ENCODE measurements at places on chromosomes 2 and 18.

DNA sequence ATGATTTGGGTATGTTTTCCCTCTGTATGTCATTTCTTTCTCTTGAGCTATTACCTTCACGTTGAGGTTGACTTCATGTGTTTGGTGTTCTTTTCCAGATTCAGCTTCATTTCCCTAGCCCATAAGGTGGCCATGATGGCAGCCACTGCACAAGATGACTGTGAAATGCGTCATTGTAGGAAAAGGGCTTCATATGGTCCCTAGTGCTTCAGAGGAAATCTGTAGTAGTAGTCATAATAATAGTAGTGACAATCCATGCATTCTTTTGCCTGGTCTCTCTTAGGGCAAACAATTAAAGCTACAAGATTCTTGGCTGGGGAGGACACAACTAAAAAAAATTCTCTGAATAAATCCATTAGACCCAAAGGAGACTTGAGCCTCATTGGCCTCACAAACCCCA is 28.4 kb downstream of the AOX1 start:
- DNase-seq = no peak

DNA sequence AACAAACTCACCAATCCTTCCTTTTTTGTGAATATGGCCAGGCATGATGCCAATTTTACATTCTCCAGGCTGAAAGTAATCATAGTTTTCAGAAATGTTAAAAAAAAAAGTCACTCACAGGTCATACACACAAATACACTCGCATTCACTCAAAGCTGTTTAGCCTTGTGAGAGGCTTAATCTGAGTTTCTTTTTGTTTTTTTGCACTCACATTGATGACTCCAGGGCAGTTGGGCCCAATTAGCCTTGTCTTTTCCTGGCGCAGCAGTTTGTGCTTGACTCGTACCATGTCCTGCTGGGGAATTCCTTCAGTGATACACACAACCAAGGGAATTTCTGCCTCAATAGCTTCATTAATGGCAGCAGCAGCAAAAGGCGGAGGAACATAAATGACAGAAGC is 18.0 kb downstream of the SUCLG1 start:
- no peak for DNase-seq

- no peak for DNase-seq
Observed at GRCh38 chr2:102094917-102095316, 47.6 kb upstream of the IL1R1 start.

DNA sequence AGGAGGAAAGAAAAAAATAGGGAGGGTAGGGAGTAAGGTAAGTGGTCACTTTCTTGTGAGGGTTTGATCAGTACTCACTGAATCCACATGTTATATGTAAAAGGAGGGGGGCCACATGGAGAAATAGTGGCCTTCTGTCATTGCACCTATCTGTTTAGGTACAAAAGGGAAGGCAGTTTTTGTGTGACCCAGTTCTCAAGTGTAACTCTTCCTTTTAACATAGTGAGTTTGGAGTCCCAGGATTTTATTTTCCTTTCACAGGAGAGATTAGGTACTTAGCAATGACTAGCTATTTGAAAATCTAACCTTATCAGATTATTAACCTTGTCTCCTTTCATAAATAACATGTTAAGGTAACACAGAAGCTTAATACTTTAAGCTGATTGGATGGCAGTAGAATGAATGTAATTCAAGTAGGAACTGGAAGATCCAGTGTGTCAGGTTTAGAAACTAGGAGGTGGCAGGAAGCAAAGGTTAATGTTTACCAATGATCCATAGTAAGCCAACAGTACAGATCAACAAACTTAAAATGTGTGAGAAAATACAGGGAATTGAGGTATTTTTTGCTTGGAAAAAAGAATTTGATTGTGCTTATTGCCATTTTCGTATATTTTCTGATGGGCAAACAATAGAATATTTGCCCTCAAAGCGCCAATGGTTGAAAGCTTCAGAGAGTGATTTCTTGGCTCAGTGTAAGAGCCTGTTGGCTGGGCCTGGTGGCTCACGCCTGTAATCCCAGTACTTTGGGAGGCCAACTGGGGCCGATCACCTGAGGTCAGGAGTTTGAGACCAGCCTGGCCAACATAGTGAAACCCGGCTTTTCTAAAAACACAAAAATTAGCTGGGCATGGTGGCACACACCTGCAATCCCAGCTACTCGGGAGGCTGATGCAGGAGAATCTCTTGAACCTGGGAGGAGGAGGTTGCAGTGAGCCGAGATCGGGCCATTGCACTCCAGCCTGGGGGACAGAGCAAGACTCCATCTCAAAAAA is 11.3 kb downstream of the HNMT start:
- DNase-seq = no peak

DNA sequence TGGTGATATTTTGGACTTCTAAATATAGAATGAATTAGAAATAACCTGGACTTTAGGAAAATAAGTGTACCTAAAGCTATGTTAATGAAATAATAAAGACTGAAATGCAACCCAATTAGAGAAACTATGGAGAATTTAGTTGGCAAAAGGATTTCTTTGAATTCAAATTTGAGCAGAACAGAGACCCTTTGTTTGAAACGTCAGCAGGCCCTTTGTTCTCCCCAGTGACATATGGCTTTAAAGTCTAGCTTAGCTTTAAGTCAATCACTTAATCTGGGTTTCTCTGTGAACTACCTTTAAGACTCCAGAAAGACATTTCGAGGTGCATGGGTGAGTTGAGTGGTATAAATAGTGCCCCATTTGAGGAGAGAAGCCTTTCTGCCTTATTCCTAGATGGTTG is 130.5 kb upstream of the CREB1 start:
- no peak for DNase-seq

- DNase-seq = no peak
Observed at GRCh38 chr2:155839991-155840390, 492.5 kb downstream of the NR4A2 start.

- no peak for DNase-seq
Observed at GRCh38 chr2:86453836-86454235, 12.7 kb downstream of the KDM3A start.

- DNase-seq = no peak
Observed at GRCh38 chr2:70388813-70389212, 86.9 kb upstream of the FAM136A start.

- no peak for DNase-seq
Observed at GRCh38 chr2:33632831-33633230, 33.7 kb upstream of the FAM98A start.

Measured in GM12864 (cell line).